Stimulated activated naive CD4-positive, alpha-beta T cell treated with Interleukin-2 at 50 U/mL for 16 hours (primary cell): ENCODE measurements at places on chromosomes 3 and 15.

DNA sequence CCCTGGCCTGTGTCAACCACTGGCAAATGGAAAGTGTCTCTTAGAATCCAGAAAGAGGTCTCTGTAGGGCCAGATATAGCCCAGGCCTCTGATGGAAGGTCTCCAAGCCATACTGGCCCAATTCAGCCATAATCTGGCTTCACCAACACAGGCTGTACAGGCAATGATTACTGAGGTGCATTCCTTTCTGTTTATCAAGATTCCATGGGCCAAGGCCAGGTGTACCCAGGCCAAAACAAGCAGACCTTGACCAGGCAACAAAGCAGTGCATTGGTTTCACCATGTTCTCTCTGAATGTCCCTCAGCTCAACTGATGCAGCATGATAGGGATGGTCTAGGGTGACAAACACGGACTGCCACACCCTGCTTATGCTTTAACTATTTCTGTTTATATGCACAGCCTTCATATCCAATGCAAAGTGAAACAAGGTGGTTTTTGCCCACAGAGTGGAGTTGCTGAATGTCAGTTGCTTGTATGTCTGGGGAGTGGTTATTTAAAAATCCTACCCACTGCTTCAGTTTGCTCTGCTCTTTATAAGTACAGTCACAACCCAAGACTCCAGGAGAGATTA lies 25.2 kb downstream of the CCNL1 start:
- DNase-seq, result no peak

GRCh38 chr3:139728414-139728813 lies 50.6 kb upstream of the NMNAT3 start:
- DNase-seq, result no peak

- no peak for DNase-seq
Observed at GRCh38 chr15:29003191-29003839, 117.5 kb downstream of the APBA2 start.

- DNase-seq, result no peak
Observed at GRCh38 chr3:106862067-106862466, 515.2 kb upstream of the CCDC54 start.

- DNase-seq, result no peak
Observed at GRCh38 chr3:119862616-119863015, 80.7 kb downstream of the NR1I2 start.

DNA sequence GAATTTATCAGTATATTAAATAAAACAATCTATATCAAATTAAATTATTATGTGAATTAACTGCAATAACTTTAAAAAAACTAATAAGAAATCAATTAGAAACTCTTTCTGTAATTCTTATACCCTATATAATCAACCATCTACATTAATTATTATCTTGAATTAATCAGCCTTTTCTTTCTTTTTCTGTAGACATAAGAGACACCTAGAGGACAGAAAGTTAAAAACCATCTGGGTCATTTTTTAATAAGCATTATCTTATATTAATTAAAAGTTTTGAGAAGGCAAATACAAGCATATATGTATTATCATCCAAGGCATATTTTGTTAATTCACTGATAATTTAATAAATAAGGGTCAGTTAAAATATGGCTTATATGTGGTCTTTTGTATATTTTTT lies 24.2 kb upstream of the SLC25A26 start:
- no peak for DNase-seq

DNA sequence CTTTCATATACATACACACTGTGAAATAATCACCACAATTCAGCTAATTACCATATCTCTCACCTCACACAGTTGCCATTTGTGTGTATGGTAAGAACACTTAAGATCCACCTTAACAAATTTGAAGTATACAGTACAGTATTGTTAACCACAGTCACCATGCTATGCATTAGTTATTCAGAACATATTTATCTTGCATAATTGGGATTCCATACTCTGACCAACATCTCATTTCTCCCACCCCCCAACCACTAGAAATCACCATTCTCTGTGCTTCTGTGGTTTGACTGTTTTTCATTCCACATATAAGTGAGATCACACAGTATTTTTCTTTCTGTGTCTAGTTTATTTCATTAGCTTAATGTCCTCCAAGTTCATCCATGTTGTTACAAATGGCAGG lies 247.7 kb upstream of the CTNNB1 start:
- no peak for DNase-seq

- no peak for DNase-seq
Observed at GRCh38 chr3:56980243-56980642, 80.2 kb upstream of the SPATA12 start.

DNA sequence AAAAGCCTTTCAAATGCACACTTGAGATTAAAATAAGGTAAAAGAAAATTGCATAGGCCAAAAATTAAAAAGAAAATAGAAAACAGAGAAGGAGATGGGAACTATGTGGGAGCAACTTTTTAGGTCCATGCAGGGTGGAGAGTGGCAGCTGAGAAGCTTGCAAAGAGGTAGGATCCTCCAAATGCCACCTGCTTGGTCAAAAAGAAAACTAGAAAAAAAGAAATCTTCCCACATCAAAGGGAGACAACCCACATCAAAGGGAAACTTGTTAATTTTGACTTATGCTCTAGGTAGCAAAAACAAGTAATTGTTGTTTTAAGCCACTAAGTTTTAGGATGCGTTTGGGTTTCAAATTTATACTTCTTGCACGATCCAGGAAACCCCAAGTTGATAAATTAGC lies 342.9 kb downstream of the IL20RB start:
- DNase-seq, result no peak

- DNase-seq, result no peak
Observed at GRCh38 chr15:53378096-53378800, 381.2 kb downstream of the WDR72 start.

DNA sequence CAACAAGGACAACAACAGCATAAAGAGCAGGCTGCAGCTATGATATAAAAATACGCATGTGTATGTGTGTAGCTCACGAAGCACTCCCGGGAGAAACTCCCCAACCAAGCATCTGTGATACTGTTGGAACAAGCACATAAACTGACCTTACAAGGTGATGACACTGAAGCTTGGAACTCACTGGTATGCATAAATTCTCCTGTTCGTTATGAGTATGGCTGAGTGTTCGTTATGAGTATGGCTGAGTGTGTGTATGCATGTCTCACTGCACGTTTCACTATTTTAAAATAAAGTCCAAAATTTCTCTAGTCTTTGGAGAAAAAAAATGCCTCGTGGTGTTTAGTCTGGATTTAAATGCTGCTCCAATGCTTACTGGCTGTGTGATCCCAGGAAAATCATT lies 256.8 kb downstream of the RORA start:
- no peak for DNase-seq

- DNase-seq, result no peak
Observed at GRCh38 chr15:74519311-74519710, 21.7 kb upstream of the ARID3B start.

DNA sequence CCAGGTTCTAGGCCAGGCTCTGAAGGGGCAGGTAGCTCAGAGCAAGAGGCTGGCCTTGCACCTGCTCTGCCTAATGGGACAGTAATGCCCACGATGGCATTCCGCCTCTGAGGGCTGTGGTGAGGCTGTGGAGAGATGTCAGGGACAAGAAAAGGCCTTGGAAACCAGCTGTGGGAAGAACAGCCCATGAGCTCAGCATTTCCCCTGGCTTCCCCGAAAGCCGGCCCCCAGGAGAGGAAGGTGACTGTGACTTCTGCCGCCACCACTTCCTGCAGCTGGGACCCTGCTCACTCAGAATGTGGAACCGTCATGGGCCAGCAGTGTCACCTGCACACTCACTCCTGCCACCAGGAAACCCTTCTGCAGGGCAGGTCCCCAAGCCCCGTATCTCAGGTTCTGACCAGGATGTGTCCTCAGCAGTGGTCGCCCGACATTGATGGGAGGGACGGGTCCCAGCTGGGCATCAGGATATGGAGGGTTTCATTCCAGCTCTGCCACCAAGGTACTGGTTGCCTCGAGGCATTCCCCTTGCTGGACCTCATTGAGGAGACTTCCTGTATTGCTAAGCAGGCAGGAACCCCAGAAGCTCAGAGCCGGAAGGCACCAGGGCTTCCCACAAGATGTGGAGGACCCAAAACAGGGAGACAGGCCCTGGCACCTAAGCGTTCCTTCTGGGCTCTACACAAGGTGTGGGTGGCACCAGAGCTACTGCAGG lies 30.7 kb downstream of the SEMA7A start:
- DNase-seq, result peak; percentile 71

GRCh38 chr15:29922191-29922590 lies 99.9 kb upstream of the TJP1 start:
- no peak for DNase-seq

- DNase-seq, result no peak
Observed at GRCh38 chr15:88232771-88233201, 23.8 kb downstream of the NTRK3 start.

- no peak for DNase-seq
Observed at GRCh38 chr15:82139823-82140268, 94.0 kb upstream of the MEX3B start.

DNA sequence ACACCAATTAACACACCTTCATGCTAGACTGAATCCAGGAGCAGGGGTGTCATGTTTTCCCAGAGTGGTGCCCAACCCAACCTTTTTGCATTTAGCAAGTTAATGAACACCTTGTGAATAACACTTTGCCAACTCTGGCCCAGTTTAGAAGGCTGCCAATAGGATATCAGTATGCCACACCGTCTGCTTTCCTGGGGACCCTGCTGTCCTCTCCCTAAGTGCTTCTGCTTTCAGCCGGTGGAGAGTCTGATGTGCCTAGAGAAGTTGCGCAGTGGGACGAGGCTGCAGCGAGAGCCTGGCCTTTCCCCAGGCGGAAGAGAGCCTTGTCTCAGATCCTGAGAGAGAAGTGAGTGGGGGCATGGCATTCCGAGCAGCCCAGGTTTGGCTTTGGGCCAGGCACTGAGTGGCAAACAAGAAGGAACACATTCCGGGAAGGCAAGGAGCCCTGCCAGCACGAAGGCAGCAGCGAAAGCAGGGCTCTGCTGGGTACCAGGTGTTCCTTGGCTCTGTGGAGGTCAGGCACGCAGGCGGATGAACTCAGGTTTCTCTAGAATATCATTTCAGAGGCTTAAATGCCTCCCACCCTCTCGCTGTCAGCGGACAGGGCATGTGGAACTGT lies 36.9 kb downstream of the SENP8 start:
- no peak for DNase-seq

DNA sequence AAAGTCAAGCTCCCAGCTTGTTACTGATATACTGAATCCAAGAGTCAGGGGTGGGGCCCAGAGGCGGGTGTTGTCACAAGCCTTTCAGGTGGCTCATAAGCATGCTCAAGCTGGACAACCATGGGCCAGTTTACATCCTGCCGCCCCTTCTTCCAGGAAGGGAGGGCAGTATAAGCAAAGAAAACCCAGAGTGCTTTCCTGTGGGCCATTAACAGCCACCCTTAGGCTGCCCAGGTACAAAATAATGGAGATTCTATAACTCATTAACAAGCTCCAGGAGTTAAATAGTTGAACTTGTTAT lies 183.2 kb downstream of the NTRK3 start:
- DNase-seq, result no peak

GRCh38 chr15:68235022-68235421 lies 5.5 kb upstream of the CLN6 start:
- DNase-seq, result no peak
